ENCODE measurements at places on chromosomes 3 and 15.
A peak's percentile ranks its signal among the peaks of the same experiment; 100 is the strongest.

DNA sequence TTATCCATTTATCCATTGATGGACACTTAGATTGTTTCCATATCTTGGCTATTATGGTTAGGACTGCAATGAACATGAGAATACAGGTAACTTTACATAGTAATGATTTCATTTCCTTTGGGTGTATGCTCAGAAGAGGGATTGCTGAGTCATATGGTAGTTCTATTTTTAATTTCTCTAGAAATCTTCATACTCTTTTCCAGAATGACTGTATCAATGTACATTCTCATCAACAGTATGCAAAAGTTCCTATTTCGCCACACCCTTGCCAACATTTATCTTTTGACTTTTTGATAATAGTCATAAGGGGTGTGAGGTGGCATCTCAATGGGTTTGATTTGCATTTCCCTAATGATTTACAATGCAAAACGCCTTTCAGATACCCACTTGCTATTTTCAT lies 6.2 kb upstream of the NIPA1 start:
- no peak overlapping the region for H3K27ac ChIP-seq
- no peaks in the 10 kb centered on the region for H3K36me3 ChIP-seq
- no peak for DNase-seq
- no peak overlapping the region for H3K4me3 ChIP-seq

- H3K27ac ChIP-seq, result no peak overlapping the region
- H3K36me3 ChIP-seq, result no peaks in the 10 kb centered on the region
- H3K4me3 ChIP-seq, result no peak overlapping the region
- DNase-seq, result no peak
- no peaks in the 10 kb centered on the region for H3K27me3 ChIP-seq
These were observed 448.1 kb upstream of the WNT5A start for GRCh38 chr3:55935241-55935640.

- H3K4me3 ChIP-seq, result no peak overlapping the region
- DNase-seq, result no peak
- H3K4me1 ChIP-seq, result no peaks in the 10 kb centered on the region
- H3K27me3 ChIP-seq, result no peaks in the 10 kb centered on the region
These were observed 898 bp downstream of the FBLN2 start for GRCh38 chr3:13549623-13550422.

DNA sequence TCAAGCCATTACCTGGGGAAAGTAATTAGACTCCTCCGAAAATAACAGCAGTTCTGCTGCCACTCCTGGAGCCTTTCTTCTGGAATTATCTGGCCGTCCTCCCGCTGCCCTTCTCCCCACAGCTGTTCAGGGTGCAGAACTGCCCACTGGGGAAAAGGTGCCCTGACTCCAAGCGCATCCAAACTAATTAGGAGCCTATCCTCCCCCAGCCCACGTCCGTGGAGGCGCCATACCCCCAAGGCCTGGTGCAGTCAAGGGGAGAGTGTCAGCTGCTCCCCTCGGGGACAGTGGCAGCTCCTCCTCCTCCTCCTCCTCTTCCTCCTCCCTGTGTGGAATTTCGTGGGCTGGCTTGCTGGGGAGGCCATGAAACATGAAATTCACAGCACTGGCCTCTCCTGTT lies 177.2 kb downstream of the XXYLT1 start:
- no peak for DNase-seq
- H3K36me3 ChIP-seq, result no peaks in the 10 kb centered on the region
- H3K27me3 ChIP-seq, result no peaks in the 10 kb centered on the region

- DNase-seq, result no peak
- H3K27ac ChIP-seq, result no peak overlapping the region
- no peaks in the 10 kb centered on the region for H3K27me3 ChIP-seq
- no peaks in the 10 kb centered on the region for H3K36me3 ChIP-seq
- H3K4me1 ChIP-seq, result no peaks in the 10 kb centered on the region
These were observed 183.0 kb upstream of the C2CD4B start for GRCh38 chr15:62348118-62348517.

DNA sequence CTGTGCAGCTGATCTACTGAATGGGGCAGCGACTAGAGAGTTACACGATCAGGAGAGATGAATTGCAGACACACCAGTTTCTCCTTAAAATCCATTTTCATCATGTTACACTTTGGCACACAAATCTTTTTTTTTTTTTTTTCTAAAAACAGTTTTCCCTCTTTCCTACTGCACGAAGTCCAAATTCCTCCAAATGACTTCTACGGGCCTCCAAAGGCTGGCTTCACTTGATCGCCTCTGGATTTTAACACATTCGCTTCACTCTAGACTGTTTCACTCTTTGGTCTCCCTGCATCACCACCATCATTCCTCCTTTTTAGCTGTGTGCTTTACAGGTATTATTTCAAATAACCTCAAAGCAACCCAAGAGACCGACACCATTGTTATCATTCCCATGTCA lies 268.6 kb downstream of the RORA start:
- no peaks in the 10 kb centered on the region for H3K27me3 ChIP-seq
- H3K27ac ChIP-seq, result no peak overlapping the region
- H3K36me3 ChIP-seq, result no peaks in the 10 kb centered on the region
- no peaks in the 10 kb centered on the region for H3K4me1 ChIP-seq

DNA sequence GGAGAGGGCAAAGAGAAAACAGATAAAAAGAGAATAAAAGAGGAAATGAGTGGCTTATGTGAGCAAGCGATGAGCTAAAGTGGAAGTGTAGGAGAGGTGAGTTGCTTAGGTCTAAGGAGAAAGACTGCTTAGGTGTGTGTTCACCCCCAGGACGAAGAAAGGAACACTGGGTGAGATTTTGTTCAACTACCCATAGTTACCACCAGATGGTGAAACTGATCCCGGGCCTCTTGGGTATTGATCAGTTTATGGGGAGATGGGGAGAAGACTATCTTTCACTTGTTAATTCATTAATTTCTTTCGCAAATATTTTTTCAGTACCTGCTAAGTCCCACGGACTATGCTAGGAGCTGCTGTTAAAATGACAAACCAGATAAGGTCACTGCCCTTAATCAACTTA lies 33.9 kb downstream of the GAP43 start:
- peaks cover 7% of the 10 kb centered on the region for H3K4me1 ChIP-seq
- peak overlapping the region; percentile 77 for H3K27ac ChIP-seq
- no peak for DNase-seq
- H3K36me3 ChIP-seq, result no peaks in the 10 kb centered on the region
- no peak overlapping the region for H3K4me3 ChIP-seq
- H3K27me3 ChIP-seq, result peaks cover 16% of the 10 kb centered on the region

- H3K4me3 ChIP-seq, result no peak overlapping the region
- no peak for DNase-seq
- no peaks in the 10 kb centered on the region for H3K27me3 ChIP-seq
These were observed 263.8 kb downstream of the SLC9A9 start for GRCh38 chr3:143584474-143584873.

GRCh38 chr3:108882762-108883161 lies 60.2 kb downstream of the TRAT1 start:
- H3K36me3 ChIP-seq, result no peaks in the 10 kb centered on the region
- DNase-seq, result no peak
- no peaks in the 10 kb centered on the region for H3K27me3 ChIP-seq
- no peak overlapping the region for H3K27ac ChIP-seq
- H3K4me3 ChIP-seq, result no peak overlapping the region
- no peaks in the 10 kb centered on the region for H3K4me1 ChIP-seq

DNA sequence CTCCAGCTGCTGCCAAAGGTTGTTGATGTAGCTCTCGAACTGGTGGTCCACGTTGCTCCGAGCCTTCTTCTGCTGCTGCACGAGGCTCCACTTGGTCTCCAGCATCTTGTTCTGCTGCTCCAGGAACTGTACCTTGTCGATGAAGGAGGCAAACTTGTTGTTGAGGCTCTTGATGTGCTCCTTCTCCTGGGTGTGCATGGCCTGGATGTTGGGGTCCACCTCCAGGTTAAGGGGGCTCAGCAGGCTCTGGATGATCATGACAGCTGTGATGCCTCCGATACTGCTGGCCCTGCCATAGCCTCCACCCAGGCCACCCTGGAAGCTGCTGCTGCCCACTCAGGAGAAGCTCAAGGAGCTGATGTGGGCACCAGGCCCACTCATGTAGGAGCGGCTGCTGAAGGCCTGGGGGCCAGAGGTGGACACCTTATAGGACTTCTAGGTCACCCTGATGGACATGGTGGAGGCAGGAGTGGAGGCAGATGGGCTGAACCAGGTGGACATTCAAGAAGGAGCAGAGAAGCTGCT lies 14.9 kb upstream of the PSTPIP1 start:
- no peak overlapping the region for H3K27ac ChIP-seq
- no peak for DNase-seq
- no peaks in the 10 kb centered on the region for H3K27me3 ChIP-seq

DNA sequence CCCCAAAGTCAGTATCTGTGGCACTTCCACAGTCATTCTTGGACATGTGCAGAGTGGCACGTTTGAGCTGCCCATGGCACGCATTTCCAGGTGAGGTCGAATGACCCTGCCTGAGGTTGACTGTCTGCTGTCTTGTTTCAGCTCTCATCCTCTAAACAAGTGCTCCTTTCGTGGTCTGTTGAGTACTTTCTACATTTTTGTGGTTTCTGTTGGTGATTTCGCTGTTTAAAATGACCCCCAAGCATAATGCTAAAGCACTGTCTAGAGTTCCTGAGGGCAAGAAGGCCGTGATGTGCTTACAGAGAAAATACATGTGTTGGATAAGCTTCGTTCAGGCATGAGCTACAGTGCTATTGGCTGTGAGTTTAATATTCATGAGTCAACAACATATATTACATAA lies 40.0 kb upstream of the SAMMSON start:
- H3K27me3 ChIP-seq, result no peaks in the 10 kb centered on the region
- H3K4me1 ChIP-seq, result no peaks in the 10 kb centered on the region
- no peak overlapping the region for H3K27ac ChIP-seq
- no peak overlapping the region for H3K4me3 ChIP-seq
- DNase-seq, result no peak
- no peaks in the 10 kb centered on the region for H3K36me3 ChIP-seq

DNA sequence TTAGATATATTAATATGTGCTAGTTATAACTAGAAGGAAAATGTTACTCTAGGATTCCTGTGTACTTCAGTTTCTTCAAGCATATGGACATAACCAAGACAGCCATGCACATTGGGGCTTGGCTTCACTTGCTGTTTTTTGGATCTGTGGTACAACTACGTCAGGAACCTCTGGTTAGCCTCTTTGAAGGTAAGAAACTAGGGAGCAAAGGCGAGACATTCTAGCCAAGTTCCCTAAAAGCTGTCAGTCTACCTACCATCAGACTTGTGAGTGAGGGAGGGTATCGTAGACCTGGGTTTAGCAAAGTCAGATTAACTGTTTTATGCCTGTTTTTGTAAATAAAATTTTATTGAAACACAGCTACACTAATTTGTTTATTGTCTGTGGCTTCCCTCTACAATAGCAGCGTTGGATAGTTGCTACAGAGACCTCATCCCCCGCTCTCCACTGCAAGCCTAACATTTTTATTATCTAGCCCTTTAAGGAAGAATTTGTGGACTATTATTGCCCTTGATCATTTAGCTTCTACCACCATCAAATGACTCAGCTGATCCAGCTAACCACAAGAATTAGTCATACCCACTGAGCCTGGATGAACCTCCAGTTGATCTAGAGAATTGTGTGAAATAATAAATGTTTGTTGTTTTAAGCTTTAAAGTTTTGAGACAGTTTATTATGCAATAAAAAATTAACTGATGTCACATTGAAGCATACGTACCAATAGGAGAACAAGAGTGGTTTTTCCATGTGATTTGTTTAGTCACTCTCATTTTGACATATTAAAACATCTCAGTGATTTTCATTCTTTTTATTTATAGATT lies 58.1 kb downstream of the RSRC1 start:
- no peaks in the 10 kb centered on the region for H3K4me1 ChIP-seq
- no peak overlapping the region for H3K27ac ChIP-seq
- DNase-seq, result no peak
- no peaks in the 10 kb centered on the region for H3K36me3 ChIP-seq
- H3K4me3 ChIP-seq, result no peak overlapping the region

DNA sequence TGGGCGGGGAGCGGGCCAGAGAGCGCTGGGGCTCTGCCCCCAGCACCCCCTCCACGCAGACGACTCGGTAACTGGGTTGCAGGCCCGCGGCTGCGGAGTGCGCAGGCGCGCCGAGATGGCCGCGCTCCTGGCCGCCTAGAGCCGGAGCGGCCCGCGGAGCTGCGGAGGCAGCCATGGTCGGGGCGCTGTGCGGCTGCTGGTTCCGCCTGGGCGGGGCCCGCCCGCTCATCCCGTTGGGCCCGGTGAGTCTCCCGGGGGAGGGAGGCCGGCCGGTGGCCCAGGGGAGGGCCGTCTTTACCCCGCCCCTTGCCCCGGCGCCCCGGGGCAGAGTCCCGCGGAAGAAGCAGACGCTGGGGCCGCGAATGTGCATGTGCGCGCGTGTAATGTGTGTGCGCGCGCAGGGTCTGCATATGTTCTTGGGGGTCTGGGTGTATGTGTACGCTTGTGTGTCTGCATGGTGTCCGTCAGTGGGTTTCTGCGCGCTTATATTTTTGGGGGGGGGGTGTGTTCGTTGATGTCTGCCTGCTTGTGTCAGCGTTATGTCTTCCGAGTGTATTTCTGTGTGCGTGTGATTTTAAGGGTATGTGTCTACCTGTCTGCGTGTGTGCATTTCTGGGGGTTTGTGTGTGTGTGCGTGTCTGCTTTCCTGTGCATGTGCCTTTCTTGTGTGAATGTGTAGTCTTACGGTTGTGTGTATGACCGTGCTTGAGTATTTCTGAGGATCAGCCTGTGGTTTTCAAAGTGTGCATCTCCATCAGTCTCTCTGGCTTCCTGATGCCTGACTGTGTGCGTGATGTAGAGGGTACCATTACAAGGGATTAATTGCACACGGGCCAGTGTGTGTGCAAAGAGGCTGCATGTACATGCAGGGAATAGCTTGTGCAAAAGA lies at the start of gene ABHD14A:
Gene ABHD14A (plus strand): TSS at position 102 of the 889 bp plus-strand sequence. CDS start 72 bp downstream, at position 174.
- H3K27me3 ChIP-seq, result no peaks in the 10 kb centered on the region
- peak; percentile 95 for DNase-seq
- H3K4me3 ChIP-seq, result peak within 1 kb of the TSS; percentile 65
- peaks cover 6% of the 10 kb centered on the region for H3K4me1 ChIP-seq

GRCh38 chr3:14177580-14178246 lies 688 bp downstream of the XPC start:
- peak overlapping the region; percentile 95 for H3K27ac ChIP-seq
- peaks cover 16% of the 10 kb centered on the region for H3K4me1 ChIP-seq
- no peaks in the 10 kb centered on the region for H3K27me3 ChIP-seq
- H3K4me3 ChIP-seq, result peak overlapping the region; percentile 79

GRCh38 chr3:60388731-60389130 lies 862.5 kb downstream of the FHIT start:
- H3K27ac ChIP-seq, result no peak overlapping the region
- H3K36me3 ChIP-seq, result no peaks in the 10 kb centered on the region
- no peak for DNase-seq
- H3K27me3 ChIP-seq, result no peaks in the 10 kb centered on the region

GRCh38 chr3:45021524-45022297 lies 4.4 kb upstream of the CLEC3B start:
- no peak for DNase-seq
- H3K27me3 ChIP-seq, result peaks cover 3% of the 10 kb centered on the region
- H3K4me3 ChIP-seq, result no peak overlapping the region
- H3K27ac ChIP-seq, result no peak overlapping the region
- H3K36me3 ChIP-seq, result no peaks in the 10 kb centered on the region
- H3K4me1 ChIP-seq, result no peaks in the 10 kb centered on the region

GRCh38 chr15:61649046-61649445 lies 411.2 kb downstream of the VPS13C start:
- H3K4me3 ChIP-seq, result no peak overlapping the region
- no peak overlapping the region for H3K27ac ChIP-seq
- peaks cover 2% of the 10 kb centered on the region for H3K27me3 ChIP-seq
- DNase-seq, result no peak
- no peaks in the 10 kb centered on the region for H3K4me1 ChIP-seq

Measured in small intestine (tissue), 16 donors.